ENCODE measurements at places on chromosomes 5 and 9. TPM values are rescaled to one million over a fixed set of nuclear protein-coding genes. Genes with fewer than 3 reads are reported as not detected.

- H3K36me3 ChIP-seq: no peaks in the 10 kb centered on the region
- H3K4me3 ChIP-seq: no peak overlapping the region
- H3K27ac ChIP-seq: no peak overlapping the region
- H3K4me1 ChIP-seq: peaks cover 5% of the 10 kb centered on the region
- H3K27me3 ChIP-seq: no peaks in the 10 kb centered on the region
- no peak for DNase-seq
Observed at GRCh38 chr5:149153751-149154610, 12.7 kb downstream of the ABLIM3 start.

GRCh38 chr5:33465120-33465519 lies 24.4 kb downstream of the TARS1 start:
- H3K4me3 ChIP-seq: no peak overlapping the region
- DNase-seq: no peak
- H3K27me3 ChIP-seq: no peaks in the 10 kb centered on the region
- no peak overlapping the region for H3K27ac ChIP-seq
- no peaks in the 10 kb centered on the region for H3K4me1 ChIP-seq

DNA sequence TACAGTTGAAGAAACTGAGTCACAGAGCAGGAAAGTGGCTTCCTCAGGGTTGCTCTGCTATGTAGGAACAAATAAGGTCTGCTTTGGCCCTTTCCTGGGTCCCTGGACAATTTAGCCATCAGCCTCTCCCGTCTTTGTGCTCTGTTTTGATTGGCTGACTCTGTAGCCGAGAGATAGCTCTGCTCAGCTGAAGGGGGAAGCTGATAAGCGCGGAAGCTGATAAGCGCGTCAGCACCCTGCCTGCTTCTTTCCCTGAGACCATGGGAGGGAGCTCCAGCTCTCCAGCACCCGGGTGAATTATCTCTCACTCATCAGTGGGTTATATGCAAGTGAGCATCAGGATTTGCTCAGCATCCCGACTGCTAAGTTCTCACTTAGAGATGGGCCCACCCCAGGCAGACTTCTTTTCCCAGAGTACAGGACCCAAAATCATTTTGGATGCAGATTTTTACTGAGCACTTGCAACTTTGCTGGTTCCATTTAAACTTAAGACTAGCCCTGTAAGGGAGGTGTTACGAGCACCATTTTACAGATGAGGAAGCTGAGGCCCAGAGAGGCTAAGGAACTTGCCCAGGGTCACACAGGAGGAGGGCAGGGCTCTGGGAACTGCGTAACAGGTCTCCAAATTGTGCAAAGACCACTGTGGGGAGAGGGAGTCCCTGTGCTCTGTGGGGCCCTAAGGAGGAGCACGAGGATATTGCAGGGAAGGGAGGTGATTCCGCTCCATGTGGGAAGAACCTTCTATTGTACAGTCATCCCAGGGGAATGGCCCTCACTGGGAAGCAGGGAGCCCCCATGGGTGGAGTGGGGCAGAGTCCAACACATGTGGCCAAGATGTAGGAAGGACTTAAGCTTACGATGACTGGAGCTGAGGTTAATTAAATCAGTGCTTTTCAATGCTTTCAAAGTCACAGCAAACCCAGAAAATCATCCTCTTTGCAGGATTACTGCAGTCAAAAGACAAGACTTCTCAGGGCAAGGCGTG lies 83.7 kb upstream of the ORM1 start:
- H3K4me3 ChIP-seq: no peak overlapping the region
- H3K27ac ChIP-seq: peak overlapping the region; percentile 68
- H3K36me3 ChIP-seq: no peaks in the 10 kb centered on the region
- peaks cover 5% of the 10 kb centered on the region for H3K4me1 ChIP-seq
- no peaks in the 10 kb centered on the region for H3K27me3 ChIP-seq
- no peak for DNase-seq

Gene STKLD1
- total RNA-seq: 1.4 TPM

Gene C5orf58
- total RNA-seq: not detected

All from aorta (tissue), 5 donors.